Thoracic aorta endothelial cell (primary cell): ENCODE measurements at places on chromosomes 13 and 19. TPM values are rescaled to one million over a fixed set of nuclear protein-coding genes. Genes with fewer than 3 reads are reported as not detected.

CYP4F8 gene
- total RNA-seq, result not detected in 2 replicates

C2CD4C gene
- 0.13 and 0.29 TPM in 2 replicates for total RNA-seq

CFAP97D2 gene
- not detected in 2 replicates for total RNA-seq

DDA1 gene
- total RNA-seq, result 26.6 and 27.0 TPM in 2 replicates

DMKN gene
- total RNA-seq, result not detected in 2 replicates

COMP gene
- total RNA-seq, result 0.13 TPM in 1 of 2 replicates, not detected in the other

KLK7 gene
- not detected in 2 replicates for total RNA-seq

CDX2 gene
- not detected in 2 replicates for total RNA-seq

ZNF431 gene
- total RNA-seq, result 7.2 and 7.8 TPM in 2 replicates

LMTK3 gene
- under 0.01 and 0.22 TPM in 2 replicates for total RNA-seq

MRPL4 gene
- 48.1 and 61.8 TPM in 2 replicates for total RNA-seq

S1PR4 gene
- total RNA-seq, result 0.27 and 1.4 TPM in 2 replicates

CEACAM7 gene
- total RNA-seq, result not detected in 2 replicates

CLEC4M gene
- total RNA-seq, result not detected in 2 replicates

ATXN8OS gene
- not detected in 2 replicates for total RNA-seq

SYCN gene
- total RNA-seq, result not detected in 2 replicates

CRLF1 gene
- 0.07 TPM in 1 of 2 replicates, not detected in the other for total RNA-seq

SLC27A5 gene
- total RNA-seq, result 7.8 and 8.0 TPM in 2 replicates

ZNF649 gene
- 9.0 and 10.4 TPM in 2 replicates for total RNA-seq

PODNL1 gene
- total RNA-seq, result 0.22 and 0.53 TPM in 2 replicates

LIG4 gene
- total RNA-seq, result 22.3 and 23.9 TPM in 2 replicates

CD22 gene
- total RNA-seq, result 1.1 TPM in 1 of 2 replicates, not detected in the other

IFNL1 gene
- not detected in 2 replicates for total RNA-seq

ZNF805 gene
- 14.2 and 20.2 TPM in 2 replicates for total RNA-seq

KHSRP gene
- total RNA-seq, result 148 and 197 TPM in 2 replicates

COL4A2 gene
- total RNA-seq, result 143 and 216 TPM in 2 replicates

ZNF284 gene
- 2.9 and 3.3 TPM in 2 replicates for total RNA-seq

WDR62 gene
- total RNA-seq, result 7.4 and 12.6 TPM in 2 replicates

GTF2F2 gene
- total RNA-seq, result 30.7 and 31.6 TPM in 2 replicates

F7 gene
- total RNA-seq, result not detected in 2 replicates

CYP2S1 gene
- 0.22 and 0.93 TPM in 2 replicates for total RNA-seq

CABP5 gene
- not detected in 2 replicates for total RNA-seq

TPP2 gene
- 95.3 and 95.5 TPM in 2 replicates for total RNA-seq

N4BP2L1 gene
- total RNA-seq, result 0.93 and 1.8 TPM in 2 replicates

DOCK9 gene
- total RNA-seq, result 438 and 511 TPM in 2 replicates

HSPB6 gene
- 0.53 and 0.65 TPM in 2 replicates for total RNA-seq

LRRC63 gene
- total RNA-seq, result not detected in 2 replicates

NTF4 gene
- not detected in 2 replicates for total RNA-seq

ZNF121 gene
- 45.3 and 47.1 TPM in 2 replicates for total RNA-seq

SYNGR4 gene
- not detected in 2 replicates for total RNA-seq

C19orf67 gene
- not detected in 2 replicates for total RNA-seq

SULT2A1 gene
- not detected in 2 replicates for total RNA-seq

REXO1 gene
- total RNA-seq, result 24.3 and 31.5 TPM in 2 replicates

CPB2 gene
- not detected in 2 replicates for total RNA-seq

TPTE2 gene
- total RNA-seq, result not detected in 2 replicates

ZNF813 gene
- total RNA-seq, result 3.3 and 3.6 TPM in 2 replicates

ZNF570 gene
- 5.5 and 7.0 TPM in 2 replicates for total RNA-seq

HSPH1 gene
- 118 and 134 TPM in 2 replicates for total RNA-seq

PSG11 gene
- total RNA-seq, result not detected in 2 replicates

PRODH2 gene
- not detected in 2 replicates for total RNA-seq

TNFSF9 gene
- total RNA-seq, result 0.40 and 0.79 TPM in 2 replicates

KLK14 gene
- total RNA-seq, result not detected in 2 replicates

TEX29 gene
- not detected in 2 replicates for total RNA-seq

KLK5 gene
- not detected in 2 replicates for total RNA-seq

MIDN gene
- 20.2 and 22.2 TPM in 2 replicates for total RNA-seq

ZNF490 gene
- total RNA-seq, result 8.8 and 9.4 TPM in 2 replicates

ANGPTL8 gene
- not detected in 2 replicates for total RNA-seq

VSIG10L gene
- 0.27 and 0.29 TPM in 2 replicates for total RNA-seq

RNF225 gene
- total RNA-seq, result 0.14 and 0.27 TPM in 2 replicates

FCER2 gene
- total RNA-seq, result not detected in 2 replicates
